ENCODE measurements at places on chromosomes 5 and 9. TPM values are rescaled to one million over a fixed set of nuclear protein-coding genes. Genes with fewer than 3 reads are reported as not detected.
A peak's percentile ranks its signal among the peaks of the same experiment; 100 is the strongest.

DNA sequence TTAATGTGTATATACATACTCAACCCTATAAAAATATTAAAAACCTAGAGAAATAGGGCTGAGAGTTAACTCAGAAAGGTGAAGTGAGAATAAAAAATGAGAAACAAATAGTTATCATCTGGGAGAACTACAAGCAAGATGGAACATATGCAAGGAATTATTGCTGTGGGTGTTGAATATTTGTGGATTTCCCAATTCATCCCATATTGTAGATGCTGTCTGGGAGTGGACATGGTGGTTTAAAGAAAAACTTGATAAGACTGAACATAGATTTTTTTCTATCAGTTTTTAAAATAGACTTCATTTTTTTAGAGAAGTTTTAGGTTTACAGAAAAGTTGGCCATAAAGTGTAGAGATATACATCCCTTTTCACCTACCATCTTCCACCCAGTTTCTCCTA, 263.5 kb downstream of the SPATA31D1 start:
- DNase-seq: no peak

Gene ST8SIA4
- 0.35 TPM for polyA plus RNA-seq

GRCh38 chr5:171614511-171614910, 171.1 kb upstream of the SMIM23 start:
- DNase-seq: no peak

Gene LOX
- polyA plus RNA-seq: 1.1 TPM

GRCh38 chr5:14325369-14325768, 182.2 kb downstream of the TRIO start:
- no peak for DNase-seq

Gene C7
- 0.05 TPM for polyA plus RNA-seq

DNA sequence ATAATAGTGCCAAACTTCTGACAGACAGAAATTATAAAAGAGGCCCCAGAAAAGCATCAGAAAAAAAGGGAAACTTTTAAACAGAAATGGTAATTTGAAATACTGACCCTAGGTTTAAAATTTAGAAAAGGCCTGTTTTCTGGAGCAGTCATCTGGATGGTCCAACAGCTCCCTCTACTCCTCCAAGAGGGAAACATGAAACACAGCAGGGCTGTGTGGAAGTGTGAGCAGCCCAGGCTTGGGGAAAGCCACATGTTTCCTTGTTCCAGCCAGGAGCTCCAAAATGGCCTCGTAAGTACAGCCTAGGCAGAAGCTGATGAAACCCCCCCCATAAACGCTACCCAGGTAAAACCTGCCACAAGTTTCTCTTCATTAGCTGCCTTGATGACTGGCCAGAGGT, 499.3 kb upstream of the ADAMTS16 start:
- peak; percentile 70 for DNase-seq

- DNase-seq: no peak
Measured at GRCh38 chr5:6949230-6949629, 236.0 kb downstream of the TENT4A start.

DNA sequence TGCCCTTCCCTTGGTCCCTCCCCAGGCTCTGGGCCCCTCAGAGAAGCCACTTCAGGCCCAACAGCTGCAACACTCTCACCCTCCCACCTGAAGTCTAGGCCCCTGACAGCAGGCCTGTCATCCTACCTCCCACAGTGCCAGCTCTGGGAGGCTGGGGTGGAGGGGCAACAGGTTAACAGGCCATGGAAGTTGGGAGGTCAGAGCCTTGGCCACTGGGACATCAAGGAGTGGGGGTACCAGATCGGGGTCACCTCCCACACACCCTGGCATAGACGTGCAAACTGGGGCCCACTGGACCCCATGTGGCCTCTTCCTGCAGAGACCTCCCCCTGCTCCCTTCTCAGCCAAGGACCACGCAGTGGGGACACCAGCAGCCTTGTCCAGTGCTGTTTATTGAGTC, 2.8 kb downstream of the SSNA1 start:
- no peak for DNase-seq

Gene ERAP2
- 0.73 TPM for polyA plus RNA-seq

- no peak for DNase-seq
Measured at GRCh38 chr9:35835766-35836165, 6.7 kb downstream of the TMEM8B start.

- no peak for DNase-seq
Measured at GRCh38 chr9:128116104-128117083, 11.1 kb downstream of the PTGES2 start.

- no peak for DNase-seq
Measured at GRCh38 chr9:69975681-69976080, 68.0 kb upstream of the MAMDC2 start.

Gene TNFSF15
- polyA plus RNA-seq: 0.03 TPM

DNA sequence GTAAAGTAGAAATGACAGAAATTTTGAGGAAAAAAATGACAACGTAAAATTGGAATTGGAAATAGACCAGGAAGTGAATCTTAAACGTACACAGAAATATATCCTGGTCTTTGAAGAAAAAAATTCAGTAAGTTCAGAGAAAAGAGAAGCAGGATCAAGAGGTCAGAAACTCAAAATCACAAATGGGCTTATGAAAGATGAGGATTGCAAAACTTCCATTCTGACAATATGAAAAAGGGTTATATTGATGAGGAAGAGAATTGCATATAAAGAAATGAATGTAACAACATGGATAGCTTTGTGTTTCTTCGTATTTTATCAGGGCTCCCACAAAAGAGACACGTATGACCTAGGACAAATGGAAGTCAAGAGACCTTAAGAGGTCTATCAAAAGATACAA, 58.1 kb downstream of the OXCT1 start:
- no peak for DNase-seq

Gene SLC4A9
- polyA plus RNA-seq: not detected

DNA sequence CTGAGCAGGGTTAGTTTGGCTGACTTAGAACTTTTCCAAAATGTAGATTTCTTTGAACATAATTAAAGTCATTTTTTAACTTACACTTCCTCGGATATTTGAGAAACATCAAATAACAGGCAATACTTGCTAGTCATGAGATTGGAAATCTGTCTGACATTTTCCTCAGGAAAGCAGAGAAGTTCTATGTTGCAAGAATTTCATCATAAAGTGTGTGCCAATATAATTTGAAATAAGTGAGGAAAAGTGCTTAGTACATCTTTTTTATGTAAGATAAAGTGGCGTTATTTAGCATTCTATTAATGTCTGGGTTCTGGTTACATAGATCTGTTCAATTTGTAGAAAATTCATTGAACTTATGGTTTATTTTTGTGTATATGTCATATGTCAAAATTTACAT, 48.7 kb upstream of the C5orf47 start:
- no peak for DNase-seq

Gene SCGB3A2
- 256 TPM for polyA plus RNA-seq

Gene SAXO1
- 0.10 TPM for polyA plus RNA-seq

DNA sequence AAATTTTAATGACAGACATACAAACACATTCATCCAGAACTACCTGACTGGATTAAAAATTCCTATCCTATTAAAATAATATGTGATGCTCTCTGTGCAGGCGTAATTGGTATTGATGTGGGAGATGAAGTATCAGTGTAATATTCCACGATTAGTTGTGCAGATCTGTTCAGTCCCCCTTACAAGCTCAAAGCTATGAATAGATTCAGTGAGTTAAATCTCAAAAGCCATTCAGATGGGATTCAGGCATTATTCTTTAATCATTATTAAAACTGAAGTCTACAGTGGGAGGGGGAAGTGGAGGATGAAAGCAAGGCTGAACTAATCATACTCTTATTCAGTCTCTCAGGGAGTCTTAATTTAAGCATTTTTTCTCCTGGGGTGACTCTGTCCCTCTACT, 855.8 kb downstream of the EFNA5 start:
- DNase-seq: no peak

DNA sequence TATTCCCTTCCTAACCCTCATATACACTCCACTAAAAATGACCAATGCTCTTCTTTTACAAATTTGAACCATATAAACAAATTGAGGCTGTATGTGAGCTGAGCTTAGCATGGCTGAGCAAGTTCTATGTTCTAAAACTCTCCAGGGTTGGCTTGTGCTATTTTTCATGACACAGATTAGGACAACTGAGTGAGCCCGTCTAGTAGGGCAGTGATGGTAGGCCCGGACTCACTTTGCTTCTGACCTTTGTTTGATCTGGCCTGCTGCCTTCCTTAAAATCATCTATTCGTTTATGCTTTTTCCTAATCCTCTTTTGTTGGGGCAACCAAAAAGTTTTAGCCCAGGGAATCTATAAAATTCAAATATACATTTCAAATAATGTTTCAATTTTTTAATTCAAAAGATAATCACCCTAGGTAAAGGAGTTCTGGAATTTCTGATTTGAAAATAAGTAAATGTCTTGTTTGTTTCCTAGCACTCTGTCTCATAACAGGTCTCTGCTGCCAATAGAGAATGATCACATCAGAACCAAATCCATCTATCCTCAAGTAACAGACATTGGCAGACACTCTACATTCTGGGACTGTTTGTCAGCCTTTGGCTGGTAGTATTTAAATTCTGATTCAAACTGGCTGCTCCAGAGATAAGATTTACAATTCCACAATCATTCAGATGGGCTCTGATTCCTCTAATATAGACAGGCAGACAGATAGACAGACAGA, 217.0 kb upstream of the TARS1 start:
- DNase-seq: no peak

GRCh38 chr9:20559231-20559890, 62.9 kb downstream of the MLLT3 start:
- DNase-seq: no peak

GRCh38 chr5:42828671-42829070, 17.0 kb upstream of the SELENOP start:
- DNase-seq: no peak

DNA sequence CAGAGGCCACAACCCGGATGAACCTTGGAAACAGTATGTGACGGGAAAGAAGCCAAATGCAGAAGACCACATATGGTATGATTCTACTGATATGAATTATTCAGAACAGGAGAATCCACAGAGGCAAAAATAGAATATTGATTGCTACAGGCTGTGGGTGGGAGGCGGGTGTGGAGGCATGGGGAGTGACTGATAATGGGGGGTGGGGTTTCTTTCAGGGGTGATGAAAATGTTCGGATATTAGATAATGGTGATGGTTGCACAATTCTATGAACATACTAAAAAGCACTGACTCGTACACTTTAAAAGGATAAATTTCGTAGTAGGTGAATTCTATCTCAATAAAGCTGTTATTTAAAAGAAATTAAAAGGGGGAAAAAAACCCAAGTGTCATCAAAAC, 10.7 kb downstream of the IL4 start:
- no peak for DNase-seq

DNA sequence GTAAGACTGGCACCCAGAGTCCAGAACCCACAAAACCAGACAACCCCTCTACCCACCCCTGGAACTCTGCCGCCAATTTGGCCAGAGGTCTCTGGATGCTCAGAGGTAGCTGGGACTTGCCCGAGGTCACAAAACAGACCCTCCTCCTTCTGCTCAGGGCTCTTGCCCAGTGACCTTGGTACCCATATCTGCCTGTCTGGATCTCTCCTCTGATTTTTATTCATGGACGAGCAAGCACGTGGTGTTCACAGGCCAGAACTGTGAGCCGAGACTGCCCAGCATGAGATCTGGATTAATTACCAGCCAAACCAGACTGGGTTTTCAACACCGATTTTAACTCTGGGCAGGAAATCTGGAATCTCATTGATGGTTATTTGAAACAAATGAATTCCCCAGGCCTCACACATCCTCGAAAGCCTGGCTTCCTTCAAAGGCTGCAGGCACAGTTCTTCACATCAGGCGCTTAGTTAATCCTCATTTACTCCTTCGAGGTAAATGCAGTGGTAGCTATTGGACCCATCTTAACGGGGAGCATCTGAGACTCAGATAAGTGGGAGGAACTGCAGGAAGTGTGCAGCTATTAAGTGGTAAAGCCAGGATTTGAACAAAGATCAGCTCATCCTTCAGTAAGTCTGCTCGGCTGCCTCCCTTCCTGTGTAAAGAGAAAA, 21.4 kb downstream of the COL27A1 start:
- DNase-seq: no peak

Gene PTGDS
- 3.1 TPM for polyA plus RNA-seq

DNA sequence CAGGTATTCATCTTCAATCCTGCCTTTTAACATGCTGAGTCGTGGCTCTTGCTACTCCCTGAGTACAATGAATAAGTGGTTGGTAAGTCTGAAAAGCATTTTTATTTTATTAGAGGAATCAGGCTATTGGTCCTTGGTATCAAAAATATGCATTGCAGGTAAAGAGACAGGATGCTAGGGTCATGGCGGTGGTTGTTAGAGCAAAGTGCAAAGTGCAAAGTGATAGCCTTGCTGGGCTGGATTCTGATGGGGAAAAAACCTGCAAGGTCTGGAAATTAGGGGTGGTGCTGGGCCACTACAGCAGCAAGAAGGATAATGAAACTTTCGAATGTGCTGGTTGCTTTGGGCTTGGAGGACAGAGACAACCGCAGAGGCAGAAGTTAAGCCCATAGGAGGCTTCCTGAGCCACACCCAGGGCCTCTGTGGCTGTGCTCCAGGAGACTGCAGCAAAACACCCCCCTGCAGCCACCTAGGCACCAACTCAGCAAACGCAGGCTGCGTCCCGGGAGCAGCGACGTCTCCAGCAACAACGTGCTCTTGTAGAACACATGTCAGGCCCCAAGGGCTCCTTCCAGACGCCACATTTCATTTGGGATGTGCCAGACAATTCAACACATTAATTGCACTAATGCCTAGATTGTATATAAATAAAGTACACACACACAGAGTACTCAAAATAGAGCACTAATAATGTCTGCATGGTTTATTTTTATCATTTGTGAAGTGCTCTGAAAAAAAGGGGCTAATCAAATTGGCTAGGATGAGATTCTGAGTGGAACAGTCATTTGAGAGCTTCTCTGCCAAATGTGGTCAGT, 149.8 kb upstream of the RAPGEF1 start:
- peak; percentile 52 for DNase-seq

- DNase-seq: no peak
Measured at GRCh38 chr5:33275921-33276627, 164.7 kb upstream of the TARS1 start.

DNA sequence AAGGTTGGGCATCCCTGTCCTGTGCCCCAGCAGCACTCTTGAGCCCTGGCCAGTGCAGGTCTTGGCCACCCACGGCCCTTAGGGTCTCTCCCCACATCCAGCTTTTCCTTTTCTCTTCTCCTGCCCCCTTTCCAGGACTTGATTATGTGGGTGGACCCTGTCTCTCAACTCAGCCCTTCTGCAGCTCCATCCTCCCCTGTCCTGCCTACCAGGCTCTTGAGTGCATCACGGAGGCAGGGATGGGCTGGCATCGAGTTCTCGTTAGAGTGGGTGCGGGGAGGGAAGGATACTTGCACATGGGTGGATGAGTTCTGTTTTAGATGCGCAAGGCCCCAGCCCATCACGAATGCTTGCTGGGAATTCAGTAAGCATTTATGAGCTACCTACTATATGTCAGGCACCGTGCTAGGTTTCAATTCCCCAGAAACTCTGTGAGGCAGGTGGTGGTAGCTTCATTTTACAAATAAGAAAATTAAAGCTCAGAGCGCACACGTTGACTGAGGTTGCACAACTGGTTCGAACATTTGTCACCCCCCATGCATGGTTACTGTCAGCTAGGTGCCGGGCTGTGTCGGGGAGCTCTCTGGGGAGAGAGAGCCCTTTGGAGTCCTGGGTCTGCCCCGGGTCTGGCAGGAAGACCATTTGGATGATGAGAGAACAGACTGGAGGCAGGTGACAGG, 144.6 kb upstream of the PITX1 start:
- no peak for DNase-seq
